ENCODE measurements at places on chromosomes 1 and 21.

DNA sequence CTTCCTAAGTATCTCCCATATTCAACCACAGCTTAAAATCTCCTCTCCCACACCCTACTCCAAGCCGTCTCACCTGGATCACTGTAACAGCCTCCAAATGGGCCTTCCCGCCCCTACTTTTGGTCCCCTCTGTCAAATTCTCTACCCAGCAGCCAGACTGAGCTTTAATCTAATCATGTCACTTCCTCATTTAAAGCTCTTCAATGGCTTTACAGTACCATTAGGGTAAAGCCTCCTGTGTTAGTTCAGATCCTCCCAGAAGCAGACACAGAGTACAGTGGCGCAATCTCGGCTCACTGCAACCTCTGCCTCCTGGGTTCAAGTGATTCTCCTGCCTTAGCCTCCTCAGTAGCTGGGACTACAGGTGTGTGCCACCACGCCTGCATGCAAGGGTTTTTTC lies 46.8 kb upstream of the PSEN2 start:
- no peak for DNase-seq

- peak; percentile 29 for DNase-seq
Measured at GRCh38 chr1:246583448-246584185, 17.4 kb downstream of the CNST start.

- no peak for DNase-seq
Measured at GRCh38 chr1:86205741-86206140, 49.2 kb upstream of the COL24A1 start.

GRCh38 chr1:38826886-38827285 lies 32.7 kb downstream of the RRAGC start:
- DNase-seq = no peak

DNA sequence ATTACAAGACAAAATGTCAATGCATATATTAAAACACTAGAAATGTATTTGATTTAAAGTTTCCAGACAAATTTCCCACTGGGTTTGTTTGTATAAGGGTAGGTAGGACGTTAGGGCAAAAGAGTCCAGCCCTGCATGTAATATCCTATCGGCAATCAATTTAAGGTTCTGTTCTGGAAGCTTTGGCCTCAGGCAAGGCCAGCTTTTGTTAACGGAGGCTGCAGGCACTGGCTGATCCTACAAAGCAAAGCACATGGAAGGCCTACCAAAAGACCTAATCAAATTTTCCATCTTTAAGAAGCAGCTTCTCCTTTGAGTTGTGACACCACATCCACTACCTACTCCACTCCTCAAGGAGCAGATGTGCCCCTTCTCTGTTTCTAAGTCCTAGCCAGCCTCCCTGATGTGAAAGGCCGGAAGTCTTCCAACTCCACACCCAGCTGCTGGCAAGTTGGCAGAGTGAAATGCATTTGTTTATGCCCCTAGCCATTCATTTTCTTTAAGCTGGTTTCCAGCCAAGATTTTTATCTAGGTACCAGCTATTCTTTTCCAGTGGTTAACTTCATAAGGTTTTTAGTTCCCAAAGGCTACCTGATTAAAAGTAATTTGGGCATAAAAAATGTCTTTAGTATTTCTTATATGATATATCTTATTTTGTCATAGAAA lies 452.6 kb downstream of the PTBP2 start:
- DNase-seq = no peak

- peak; percentile 85 for DNase-seq
Measured at GRCh38 chr1:7752512-7753417, 18.3 kb upstream of the VAMP3 start.

GRCh38 chr21:34129039-34129891 lies 55.9 kb downstream of the MRPS6 start:
- peak; percentile 95 for DNase-seq

GRCh38 chr21:42097860-42098454 lies 26.8 kb downstream of the UMODL1 start:
- DNase-seq = peak; percentile 78

DNA sequence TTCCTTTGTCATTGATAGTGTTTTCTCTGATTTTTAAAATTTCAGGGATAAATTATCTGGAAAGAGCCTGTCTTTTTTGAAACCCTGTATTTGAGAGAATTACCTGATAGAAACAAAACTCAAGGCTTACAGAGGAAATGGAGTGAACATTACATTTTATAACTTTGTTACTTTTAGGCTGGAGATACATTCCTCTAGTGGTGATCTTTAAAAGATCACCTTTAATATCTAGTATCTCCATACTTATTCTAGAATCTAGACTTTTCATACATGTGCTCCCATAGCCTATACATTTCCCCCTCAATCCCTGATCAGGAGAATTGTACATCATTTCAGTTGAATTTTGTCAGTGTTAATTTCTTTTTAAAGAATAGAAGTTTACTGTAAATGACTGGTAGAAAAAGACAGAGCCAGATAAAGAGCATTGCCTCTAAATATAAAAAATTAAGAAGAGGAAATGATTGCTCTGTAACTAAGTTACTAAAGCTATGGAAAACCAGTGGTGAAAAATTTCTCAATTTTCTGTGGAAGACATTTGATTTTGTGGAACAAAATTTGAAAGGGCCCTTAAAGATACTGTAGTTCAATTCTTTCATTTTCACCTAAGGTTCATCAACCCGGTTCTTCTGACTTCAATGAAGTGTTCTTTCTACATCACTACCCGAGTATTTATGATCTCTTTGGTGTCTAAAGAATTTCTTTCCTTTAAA lies 33.7 kb downstream of the RASAL2 start:
- DNase-seq = no peak
